ENCODE measurements at places on chromosomes 13 and 19. TPM values are rescaled to one million over a fixed set of nuclear protein-coding genes. Genes with fewer than 3 reads are reported as not detected.

DNA sequence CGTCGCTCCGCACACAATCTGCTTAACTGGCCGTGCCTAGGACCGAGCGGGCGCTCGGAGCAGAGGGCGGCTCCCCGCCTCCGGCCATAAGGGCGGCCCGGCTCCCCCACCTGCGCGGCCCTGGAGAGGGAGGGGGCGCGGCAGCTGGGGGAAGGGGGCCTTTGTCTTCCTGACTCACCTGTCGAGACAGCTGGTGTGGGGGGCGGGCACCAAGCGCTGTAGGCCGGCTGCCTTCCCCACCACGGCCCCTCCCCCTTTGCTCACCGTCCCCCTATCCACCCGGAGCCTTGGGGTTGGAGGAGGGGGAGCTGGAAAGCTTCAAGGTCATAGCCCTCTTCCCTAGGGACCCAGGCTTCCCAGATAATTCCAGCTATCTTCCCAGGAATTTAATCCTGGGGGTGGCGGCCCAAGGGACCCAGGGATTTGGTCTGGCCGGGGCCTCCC lies 1.2 kb downstream of the VASP start:
- DNase-seq, result peak; percentile 64
- H3K4me1 ChIP-seq, result peaks cover 46% of the 10 kb centered on the region
- H3K36me3 ChIP-seq, result no peaks in the 10 kb centered on the region
- peak overlapping the region; percentile 75 for H3K4me3 ChIP-seq
- H3K27me3 ChIP-seq, result no peaks in the 10 kb centered on the region

DNA sequence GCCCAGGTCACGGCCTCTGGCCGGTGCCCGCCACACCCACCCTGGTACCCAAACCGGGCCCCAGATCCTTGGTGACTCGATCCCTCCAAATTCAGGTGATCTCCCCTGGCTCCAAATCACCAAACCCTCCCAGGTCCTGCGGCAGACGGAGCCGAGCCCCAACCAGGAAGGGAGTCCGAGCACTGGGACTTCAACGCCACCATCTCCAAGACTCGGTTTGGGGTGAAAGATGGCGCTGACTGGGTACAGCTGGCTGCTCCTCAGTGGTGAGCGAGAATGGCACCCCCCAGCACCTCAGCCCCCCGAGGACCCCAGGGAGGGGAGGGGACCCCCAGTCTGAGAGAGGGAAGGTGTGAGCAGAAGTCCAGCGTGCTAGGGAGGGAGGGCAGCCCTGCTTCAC lies 2.3 kb downstream of the CEACAM16 start:
- no peak overlapping the region for H3K4me3 ChIP-seq
- H3K27me3 ChIP-seq, result peaks cover 13% of the 10 kb centered on the region
- H3K4me1 ChIP-seq, result no peaks in the 10 kb centered on the region
- DNase-seq, result no peak
- H3K27ac ChIP-seq, result no peak overlapping the region
- H3K36me3 ChIP-seq, result no peaks in the 10 kb centered on the region

DNA sequence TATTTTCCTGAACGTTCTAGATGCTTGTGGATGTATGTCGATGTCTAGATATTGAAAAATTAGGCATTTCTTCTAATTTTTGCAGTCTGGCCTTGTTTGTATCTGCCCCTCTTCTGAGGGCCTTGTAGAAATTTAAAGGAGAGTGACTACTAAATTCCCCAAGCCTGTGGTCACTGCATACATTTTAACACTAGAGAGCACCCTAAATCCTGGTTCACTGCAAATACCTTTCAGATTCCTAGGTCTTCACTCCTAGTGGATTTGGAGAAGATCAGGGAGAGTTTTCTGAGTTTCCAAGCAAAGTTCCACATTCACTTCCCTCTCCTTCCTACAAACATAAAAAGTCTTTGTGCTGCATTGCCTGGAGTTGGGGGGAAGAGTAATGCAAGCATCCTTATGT lies 1272.5 kb downstream of the OLFM4 start:
- no peaks in the 10 kb centered on the region for H3K4me1 ChIP-seq
- no peaks in the 10 kb centered on the region for H3K36me3 ChIP-seq
- H3K4me3 ChIP-seq, result no peak overlapping the region

DNA sequence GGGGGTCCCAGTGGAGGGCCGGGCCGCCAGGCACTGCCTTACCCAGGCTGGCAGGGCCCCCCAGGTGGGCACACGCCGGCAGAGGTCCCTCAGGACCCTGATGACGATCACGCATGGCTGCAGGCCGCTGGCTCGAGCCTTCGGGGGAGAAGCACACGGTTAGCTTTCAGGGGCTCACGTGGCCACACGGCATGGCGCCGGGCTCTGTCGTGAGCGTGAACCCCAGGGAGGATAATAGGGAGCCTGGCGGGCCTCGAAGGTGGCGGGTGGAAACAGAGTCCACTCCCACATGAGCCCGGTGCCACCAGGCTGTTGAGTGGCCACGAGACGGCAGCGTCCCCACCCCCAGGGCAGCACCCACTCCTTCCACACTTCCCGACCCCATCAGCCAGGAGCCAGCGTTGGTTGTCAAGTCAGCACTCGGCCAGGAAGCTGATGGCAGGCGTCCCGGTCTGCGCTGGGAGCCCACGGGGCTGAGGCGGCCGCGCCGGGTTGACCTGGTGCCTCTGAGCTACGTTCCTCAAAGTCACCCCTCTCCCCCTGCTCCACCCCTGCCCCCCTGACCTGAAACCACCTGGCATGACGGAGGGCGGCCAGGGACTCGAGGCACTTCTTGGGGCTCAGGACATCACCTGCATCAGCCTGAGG lies 24.7 kb upstream of the MATK start:
- peaks cover 66% of the 10 kb centered on the region for H3K4me1 ChIP-seq
- H3K4me3 ChIP-seq, result peak overlapping the region; percentile 0
- H3K36me3 ChIP-seq, result no peaks in the 10 kb centered on the region

DNA sequence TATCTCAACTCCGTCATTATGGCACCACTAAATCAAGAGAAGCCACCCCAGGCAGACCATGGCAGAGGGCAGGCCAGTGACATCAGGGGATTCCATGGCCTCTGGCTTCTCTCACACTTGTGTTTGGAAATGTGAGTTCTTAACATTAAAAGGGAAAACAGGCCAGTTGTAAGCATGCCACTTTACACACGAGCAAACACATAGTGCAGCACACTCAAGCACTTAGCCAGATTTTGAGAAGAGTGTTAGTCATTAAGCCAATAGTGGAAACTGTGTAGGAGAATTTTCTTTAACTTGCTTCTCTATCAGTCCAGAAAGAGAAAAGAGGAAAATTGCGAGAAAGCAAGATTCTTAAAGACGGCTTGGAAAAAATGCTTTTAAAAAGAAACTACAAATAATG lies 401.5 kb downstream of the TDRD3 start:
- H3K4me3 ChIP-seq, result no peak overlapping the region
- H3K27ac ChIP-seq, result no peak overlapping the region
- H3K4me1 ChIP-seq, result no peaks in the 10 kb centered on the region
- DNase-seq, result no peak
- H3K27me3 ChIP-seq, result no peaks in the 10 kb centered on the region
- H3K36me3 ChIP-seq, result no peaks in the 10 kb centered on the region

CEACAM20 gene
- total RNA-seq, result not detected

CLDN10 gene
- not detected for total RNA-seq

DNA sequence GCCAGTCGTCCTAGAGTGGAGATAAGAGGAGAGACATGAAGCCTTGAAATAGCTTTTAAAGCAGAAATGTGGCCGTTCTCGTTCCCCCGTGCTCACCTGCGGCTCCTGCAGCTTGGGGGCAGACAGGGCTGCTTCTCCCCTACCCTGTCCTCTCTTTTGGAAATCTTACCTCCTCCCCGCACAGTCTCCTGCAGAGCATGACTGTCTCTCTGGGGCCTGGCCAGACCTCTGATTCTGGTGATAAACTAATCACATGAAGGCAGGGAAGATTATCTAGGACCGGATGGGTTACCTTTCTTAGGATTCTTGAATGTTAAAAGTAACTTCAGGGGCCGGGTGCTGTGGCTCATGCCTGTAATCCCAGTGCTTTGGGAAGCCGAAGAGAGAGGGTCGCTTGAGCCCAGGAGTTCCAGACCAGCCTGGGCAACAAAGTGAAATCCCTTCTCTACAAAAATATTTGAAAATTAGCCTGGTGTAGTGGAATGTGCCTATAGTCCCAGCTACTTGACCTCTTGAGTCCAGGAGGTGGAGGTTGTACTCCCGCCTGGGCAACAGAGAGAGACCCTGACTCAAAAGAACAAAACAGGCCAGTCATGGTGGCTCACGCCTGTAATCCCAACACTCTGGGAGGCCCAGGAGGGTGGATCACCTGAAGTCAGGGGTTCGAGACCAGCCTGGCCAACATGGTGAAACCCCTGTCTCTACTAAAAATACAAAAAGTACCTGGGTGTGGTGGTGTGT lies 8.1 kb downstream of the CEBPA start:
- no peak for DNase-seq
- H3K27ac ChIP-seq, result no peak overlapping the region
- H3K27me3 ChIP-seq, result peaks cover 4% of the 10 kb centered on the region
- H3K4me3 ChIP-seq, result no peak overlapping the region
- H3K4me1 ChIP-seq, result no peaks in the 10 kb centered on the region
- H3K36me3 ChIP-seq, result no peaks in the 10 kb centered on the region

DNA sequence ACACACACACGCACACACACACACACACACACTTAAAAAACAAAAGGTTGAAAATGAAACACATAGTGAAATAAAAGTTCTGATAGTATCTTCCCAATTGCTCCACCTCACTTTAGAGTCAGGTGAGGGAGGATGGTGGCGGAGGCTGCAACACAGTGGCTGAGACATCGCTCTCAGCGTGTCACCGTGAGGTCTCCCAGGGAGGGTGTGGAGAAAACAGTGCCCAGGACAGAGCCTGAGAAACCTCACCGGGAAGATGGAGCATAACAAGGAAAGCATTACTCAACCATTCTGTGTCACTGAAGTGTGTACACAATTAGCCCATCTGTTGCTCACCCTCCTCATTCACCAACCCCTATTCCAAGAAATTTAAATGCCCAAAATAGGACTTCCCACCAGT lies 111.4 kb upstream of the USP29 start:
- no peaks in the 10 kb centered on the region for H3K36me3 ChIP-seq
- H3K4me3 ChIP-seq, result no peak overlapping the region
- no peak overlapping the region for H3K27ac ChIP-seq
- no peaks in the 10 kb centered on the region for H3K27me3 ChIP-seq

DNA sequence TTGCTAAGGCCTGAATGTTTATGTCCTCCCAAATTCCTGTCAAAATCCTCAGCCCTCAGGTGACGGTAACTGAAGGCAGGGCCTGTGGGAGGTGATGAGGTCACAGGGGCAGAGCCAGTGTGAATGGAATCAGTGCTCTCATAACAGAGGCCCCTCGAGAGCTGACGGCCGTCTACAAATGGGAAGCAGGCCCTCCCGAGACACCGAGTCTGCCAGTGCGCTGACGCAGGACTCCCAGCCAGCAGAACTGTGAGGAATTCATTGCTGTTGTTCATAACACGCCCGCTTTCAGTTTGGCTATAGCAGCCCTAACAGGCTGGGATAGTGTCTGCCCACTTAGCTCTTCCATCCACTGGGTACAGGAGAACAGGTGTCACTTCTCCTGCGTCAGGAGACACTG lies 41.2 kb downstream of the CARS2 start:
- peak overlapping the region; percentile 59 for H3K27ac ChIP-seq
- H3K4me1 ChIP-seq, result peaks cover 60% of the 10 kb centered on the region
- H3K36me3 ChIP-seq, result no peaks in the 10 kb centered on the region
- peak overlapping the region; percentile 11 for H3K4me3 ChIP-seq
- peak; percentile 4 for DNase-seq

DNA sequence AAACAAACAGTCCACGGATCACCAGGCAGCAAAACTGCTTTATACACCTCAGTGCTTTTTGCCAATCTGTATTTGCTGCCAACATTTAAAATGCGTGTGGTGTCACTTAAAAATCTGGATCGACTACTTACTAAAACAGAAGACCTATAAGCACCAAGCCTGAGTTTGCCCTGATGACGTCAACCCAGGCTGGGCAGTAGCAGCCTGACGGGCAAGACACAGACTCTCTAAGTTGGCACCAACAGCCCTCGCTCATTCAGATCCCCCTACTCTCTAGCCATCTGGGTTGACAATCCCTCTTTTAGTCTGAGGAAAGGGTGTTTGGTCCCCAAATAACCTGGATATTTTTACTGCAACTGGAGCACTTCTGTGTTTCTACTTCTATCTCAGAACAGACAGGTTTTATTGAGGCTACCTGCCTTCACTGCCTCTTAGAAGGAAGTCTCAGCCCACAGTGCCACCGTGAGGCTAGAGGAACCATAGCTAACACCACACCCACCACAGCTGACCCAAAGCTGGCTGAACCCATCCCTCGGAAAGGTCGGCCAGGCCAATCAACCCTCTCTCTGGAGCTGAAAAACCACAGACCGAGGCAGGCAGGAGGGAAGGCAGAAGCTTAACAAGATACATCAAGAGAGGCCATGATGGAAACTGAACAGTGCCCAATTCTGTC lies 6.9 kb downstream of the SUGP2 start:
- H3K27ac ChIP-seq, result no peak overlapping the region
- no peaks in the 10 kb centered on the region for H3K27me3 ChIP-seq
- H3K4me3 ChIP-seq, result no peak overlapping the region
- no peaks in the 10 kb centered on the region for H3K4me1 ChIP-seq
- no peak for DNase-seq

ADGRE1 gene
- total RNA-seq, result 0.24 TPM

MYBPC2 gene
- 1.3 TPM for total RNA-seq

DNA sequence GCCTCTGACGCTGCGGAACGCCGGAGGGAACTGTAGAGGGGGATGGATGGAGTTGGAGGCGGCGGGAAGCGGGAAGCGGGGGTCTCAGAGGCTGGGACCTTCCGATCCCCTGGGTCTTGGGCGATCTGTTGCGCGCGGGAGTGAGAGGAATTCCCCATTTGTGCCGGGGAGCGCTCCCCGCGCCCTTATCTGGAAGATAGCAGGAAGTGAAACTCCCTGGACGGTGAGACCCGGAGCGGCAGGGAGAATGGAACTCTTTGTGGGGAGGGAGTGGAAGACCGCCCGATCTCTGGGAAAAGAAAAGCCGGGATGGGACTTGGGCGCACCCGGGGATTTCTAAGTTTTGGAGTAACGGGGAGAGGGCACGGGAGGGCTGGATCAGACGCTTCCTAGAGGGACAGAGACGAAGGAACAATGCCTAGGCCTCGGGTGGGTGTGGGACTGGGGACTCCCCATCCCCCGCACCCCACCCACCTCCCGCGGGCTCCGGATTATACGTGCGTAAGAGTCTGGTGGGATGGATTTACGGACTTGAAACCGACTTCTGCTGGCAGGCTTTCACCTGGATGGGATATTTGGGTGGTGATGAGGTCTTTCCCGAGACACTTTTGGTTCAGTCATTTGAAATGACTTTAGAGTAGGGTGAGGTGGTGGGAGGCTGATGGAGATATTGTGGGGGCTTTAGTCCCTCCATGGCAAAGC lies 495 bp downstream of the LSR start:
- DNase-seq, result peak; percentile 73
- H3K4me1 ChIP-seq, result peaks cover 30% of the 10 kb centered on the region
- peak overlapping the region; percentile 76 for H3K4me3 ChIP-seq
- peak overlapping the region; percentile 77 for H3K27ac ChIP-seq
- peaks cover 6% of the 10 kb centered on the region for H3K27me3 ChIP-seq

DNA sequence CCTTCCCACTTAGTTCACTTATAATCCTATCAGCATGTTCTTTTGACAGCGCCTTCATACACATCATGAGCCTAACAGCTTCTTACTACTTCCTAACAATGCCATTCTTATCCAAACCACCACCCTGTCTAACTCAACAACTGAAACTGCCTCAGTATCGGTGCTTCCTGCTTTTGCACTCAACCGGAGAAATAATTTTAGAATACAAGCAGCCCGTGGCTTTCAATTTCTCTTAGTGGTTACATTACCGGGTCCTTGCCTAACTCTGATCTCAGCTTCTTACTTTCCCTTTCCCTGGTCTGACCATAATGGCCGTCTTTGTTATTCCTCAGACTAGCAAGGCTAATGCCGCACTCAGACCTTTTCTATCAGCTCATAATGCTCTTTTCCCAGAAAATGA lies 17.0 kb downstream of the ZFP82 start:
- peaks cover 20% of the 10 kb centered on the region for H3K4me1 ChIP-seq
- peak overlapping the region; percentile 43 for H3K4me3 ChIP-seq
- no peaks in the 10 kb centered on the region for H3K27me3 ChIP-seq
- H3K36me3 ChIP-seq, result peaks cover 28% of the 10 kb centered on the region
